ENCODE measurements at places on chromosomes 5 and 9. TPM values are rescaled to one million over a fixed set of nuclear protein-coding genes. Genes with fewer than 3 reads are reported as not detected.

DNA sequence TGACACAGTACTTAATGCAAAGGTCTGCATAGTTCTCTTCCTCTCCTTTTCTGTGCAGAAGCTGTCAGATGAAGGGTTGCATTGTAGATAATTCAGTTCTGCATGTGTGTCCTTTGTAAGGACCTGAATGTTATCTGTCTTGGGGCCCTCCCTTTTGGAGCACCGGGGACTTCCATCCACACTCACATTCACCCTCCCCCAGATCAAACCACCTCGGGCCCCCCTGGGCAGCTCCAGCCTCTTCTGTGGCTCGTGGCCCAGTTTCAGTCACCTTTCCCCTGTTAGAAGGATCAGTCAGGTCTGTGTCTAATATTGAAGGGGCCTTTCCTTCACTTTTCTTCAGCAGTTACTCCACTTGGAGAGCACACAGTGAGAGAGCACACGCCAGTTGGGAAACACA, 11.0 kb downstream of the DMRT1 start:
- H3K27ac ChIP-seq = no peak overlapping the region
- H3K36me3 ChIP-seq = no peaks in the 10 kb centered on the region
- H3K4me3 ChIP-seq = no peak overlapping the region

TTC39B gene
- total RNA-seq = 17.8 TPM

- H3K27ac ChIP-seq = no peak overlapping the region
- H3K36me3 ChIP-seq = no peaks in the 10 kb centered on the region
- no peak overlapping the region for H3K4me3 ChIP-seq
- no peak for DNase-seq
- H3K27me3 ChIP-seq = peaks cover 22% of the 10 kb centered on the region
Measured at GRCh38 chr5:1934801-1935429, 52.2 kb upstream of the IRX4 start.

GRCh38 chr9:120413121-120414048, 166.6 kb downstream of the CDK5RAP2 start:
- H3K4me3 ChIP-seq = no peak overlapping the region
- no peak overlapping the region for H3K27ac ChIP-seq
- no peaks in the 10 kb centered on the region for H3K27me3 ChIP-seq
- H3K4me1 ChIP-seq = no peaks in the 10 kb centered on the region
- DNase-seq = no peak
- peaks cover 25% of the 10 kb centered on the region for H3K36me3 ChIP-seq

ASS1 gene
- total RNA-seq = 11.5 TPM
